Motor neuron (in vitro differentiated cells): ENCODE measurements at places on chromosomes 12 and 14. TPM values are rescaled to one million over a fixed set of nuclear protein-coding genes. Genes with fewer than 3 reads are reported as not detected.

CD69 gene
- total RNA-seq: 0.87 and 2.2 TPM in 2 replicates

GRCh38 chr12:95328708-95329107, 111.1 kb downstream of the VEZT start:
- no peak for ATAC-seq

GRCh38 chr14:101737414-101738339, 23.8 kb upstream of the PPP2R5C start:
- ATAC-seq: no peak

GRCh38 chr14:20714593-20715250, 26.2 kb downstream of the ANG start:
- ATAC-seq: no peak
